ENCODE measurements at places on chromosomes 6 and 20. TPM values are rescaled to one million over a fixed set of nuclear protein-coding genes. Genes with fewer than 3 reads are reported as not detected.

The MAFB gene
- total RNA-seq: 0.28 TPM

The ELMO2 gene
- total RNA-seq: 97.6 TPM

The SYNDIG1 gene
- total RNA-seq: not detected

The RREB1 gene
- 27.9 TPM for total RNA-seq

GRCh38 chr6:153207617-153208016 is 76.5 kb upstream of the RGS17 start:
- H3K4me1 ChIP-seq: peaks cover 3% of the 10 kb centered on the region
- H3K36me3 ChIP-seq: no peaks in the 10 kb centered on the region
- DNase-seq: no peak
- no peak overlapping the region for H3K27ac ChIP-seq

DNA sequence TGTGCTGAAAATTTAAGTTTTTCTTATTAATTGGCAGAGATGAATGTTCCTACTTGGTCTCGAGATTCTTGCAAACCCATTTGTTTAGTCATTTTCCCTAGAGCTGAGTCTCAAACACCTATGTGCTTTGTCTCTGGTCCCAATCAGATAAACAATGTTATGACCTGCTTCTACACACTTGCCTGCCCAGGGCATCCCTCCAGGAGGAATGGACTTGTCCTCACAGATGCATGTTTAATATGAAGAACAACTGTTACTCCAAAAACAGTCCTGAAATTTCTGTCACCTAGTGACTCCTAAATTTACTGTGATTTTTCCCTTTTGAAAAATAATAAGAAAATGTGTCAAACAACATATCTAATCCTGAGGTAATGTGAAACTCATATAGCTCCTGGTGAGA is 43.7 kb downstream of the HDGFL1 start:
- no peaks in the 10 kb centered on the region for H3K27me3 ChIP-seq
- H3K27ac ChIP-seq: no peak overlapping the region
- H3K36me3 ChIP-seq: no peaks in the 10 kb centered on the region
- H3K4me1 ChIP-seq: no peaks in the 10 kb centered on the region

DNA sequence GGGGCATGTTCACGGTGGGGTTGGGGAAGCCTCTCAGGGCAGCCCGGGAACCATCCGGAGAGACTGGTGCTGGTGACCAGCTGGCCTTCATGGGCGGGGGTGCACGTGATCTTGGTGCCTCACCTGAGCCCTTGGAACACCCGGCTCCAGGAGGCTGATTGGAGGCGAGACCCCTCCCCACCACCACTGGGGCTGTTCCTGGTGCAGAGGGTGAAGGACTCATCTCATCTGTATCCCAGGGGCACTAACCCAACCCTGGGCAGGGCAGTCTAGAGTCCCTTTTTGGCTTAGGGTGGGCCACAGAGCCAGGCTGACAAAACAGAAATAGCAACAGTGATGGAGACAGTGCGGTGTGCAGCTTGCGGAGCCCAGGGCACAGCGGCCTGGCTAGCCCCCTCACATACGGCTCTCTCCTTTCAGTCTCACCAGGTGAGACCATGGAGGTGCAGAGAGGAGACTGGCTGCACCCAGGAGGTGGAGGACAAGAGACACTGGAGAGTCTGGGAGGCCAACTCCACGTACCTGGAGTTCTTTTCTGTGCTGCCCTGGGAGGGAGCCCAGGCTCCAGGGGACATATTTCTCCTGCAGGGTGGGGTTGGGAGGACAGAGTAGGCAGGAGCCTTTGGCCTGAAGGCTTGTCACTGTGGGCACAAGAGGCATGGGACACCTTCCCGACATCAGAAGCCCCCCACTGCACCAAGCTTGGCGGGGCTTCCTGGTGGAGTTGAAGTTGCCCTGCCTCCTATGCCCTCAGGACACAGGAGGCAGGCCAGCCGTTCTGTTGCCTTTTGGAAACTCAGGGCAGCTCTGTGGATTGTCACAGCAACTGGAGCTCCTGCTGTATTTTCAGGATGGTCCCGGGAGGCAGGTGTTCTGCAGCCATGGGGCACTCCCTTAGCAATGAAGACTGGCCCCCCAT is 106.0 kb downstream of the SYCP2 start:
- H3K4me1 ChIP-seq: no peaks in the 10 kb centered on the region
- H3K27ac ChIP-seq: no peak overlapping the region
- no peaks in the 10 kb centered on the region for H3K36me3 ChIP-seq
- peaks cover 2% of the 10 kb centered on the region for H3K27me3 ChIP-seq
- H3K4me3 ChIP-seq: no peak overlapping the region
- peak; percentile 9 for DNase-seq

DNA sequence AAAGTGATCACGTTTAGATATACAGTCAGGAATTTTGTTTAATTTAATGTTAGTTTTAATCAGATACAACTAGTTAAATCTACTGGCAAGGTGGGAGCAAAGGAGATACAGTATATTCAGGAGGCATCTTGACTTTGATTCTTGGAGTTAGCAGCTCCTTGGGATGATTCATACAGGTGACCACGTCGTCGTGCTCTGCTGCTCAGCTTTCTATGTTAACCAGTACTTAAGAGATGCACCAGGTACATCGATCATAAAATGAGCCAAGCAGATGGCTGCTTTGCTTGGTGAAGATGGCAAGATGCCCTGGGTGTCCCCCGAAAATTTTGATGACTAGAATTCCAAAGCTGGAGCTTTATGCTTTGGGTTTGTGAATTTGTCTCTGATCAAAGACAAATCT is 64.7 kb downstream of the TBC1D7 start:
- no peaks in the 10 kb centered on the region for H3K36me3 ChIP-seq
- DNase-seq: no peak
- peaks cover 2% of the 10 kb centered on the region for H3K27me3 ChIP-seq
- H3K4me1 ChIP-seq: peaks cover 8% of the 10 kb centered on the region
- no peak overlapping the region for H3K27ac ChIP-seq
- no peak overlapping the region for H3K4me3 ChIP-seq

DNA sequence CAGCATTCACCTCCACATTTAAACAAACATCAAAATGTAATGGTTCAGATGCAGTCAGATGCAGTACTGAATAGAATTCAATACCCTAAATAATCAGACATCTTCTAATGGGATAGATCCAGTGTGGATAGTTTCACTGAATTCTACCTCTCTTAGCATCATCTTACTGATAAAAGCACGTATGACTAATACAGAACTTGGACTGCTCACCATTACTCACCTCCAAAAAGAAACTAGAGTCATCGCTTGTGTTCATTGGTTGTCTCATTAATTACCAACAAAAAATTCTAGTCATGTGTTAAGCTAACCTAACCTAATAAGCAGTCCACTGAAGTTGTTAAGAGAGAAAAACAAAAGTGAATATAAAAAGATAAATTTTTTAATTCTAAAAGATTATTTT is 165.9 kb upstream of the IRAK1BP1 start:
- H3K27me3 ChIP-seq: no peaks in the 10 kb centered on the region
- no peaks in the 10 kb centered on the region for H3K4me1 ChIP-seq
- no peak overlapping the region for H3K27ac ChIP-seq
- no peaks in the 10 kb centered on the region for H3K36me3 ChIP-seq

GRCh38 chr6:124984668-124985338 is 22.6 kb downstream of the RNF217 start:
- no peaks in the 10 kb centered on the region for H3K36me3 ChIP-seq
- no peak for DNase-seq
- peaks cover 8% of the 10 kb centered on the region for H3K4me1 ChIP-seq
- no peak overlapping the region for H3K27ac ChIP-seq

DNA sequence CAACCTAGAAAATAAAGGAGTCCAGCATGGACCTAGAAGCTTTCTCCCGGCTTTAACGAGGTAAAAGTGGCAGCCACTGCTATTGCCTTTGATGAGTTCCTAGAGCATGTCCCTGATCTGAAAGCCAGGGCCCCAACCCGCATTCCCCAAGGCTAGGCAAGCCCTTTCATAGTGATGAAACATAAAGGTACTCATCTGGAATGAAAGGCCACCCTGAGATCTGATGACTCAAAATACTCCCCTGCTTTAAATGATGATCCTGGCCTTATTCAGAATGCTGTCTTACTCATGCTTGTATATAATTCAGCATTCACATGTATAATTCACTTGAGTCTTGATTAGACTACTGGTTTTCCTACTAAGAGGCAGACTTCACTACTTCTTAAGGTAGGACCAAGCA is 21.3 kb downstream of the TTPAL start:
- H3K4me1 ChIP-seq: peaks cover 36% of the 10 kb centered on the region
- H3K27ac ChIP-seq: no peak overlapping the region
- H3K4me3 ChIP-seq: no peak overlapping the region
- H3K27me3 ChIP-seq: no peaks in the 10 kb centered on the region
- H3K36me3 ChIP-seq: peaks cover 87% of the 10 kb centered on the region

- no peak overlapping the region for H3K4me3 ChIP-seq
- no peak for DNase-seq
- no peaks in the 10 kb centered on the region for H3K36me3 ChIP-seq
- H3K27me3 ChIP-seq: peaks cover 5% of the 10 kb centered on the region
- H3K27ac ChIP-seq: no peak overlapping the region
- H3K4me1 ChIP-seq: peaks cover 19% of the 10 kb centered on the region
Observed at GRCh38 chr6:36666826-36667591, 11.5 kb upstream of the CDKN1A start.

- H3K4me3 ChIP-seq: no peak overlapping the region
- H3K27me3 ChIP-seq: peaks cover 6% of the 10 kb centered on the region
- no peak for DNase-seq
Observed at GRCh38 chr20:59131551-59132285, 31.9 kb upstream of the ZNF831 start.

- no peaks in the 10 kb centered on the region for H3K27me3 ChIP-seq
- H3K4me3 ChIP-seq: no peak overlapping the region
- no peak overlapping the region for H3K27ac ChIP-seq
- no peaks in the 10 kb centered on the region for H3K4me1 ChIP-seq
- H3K36me3 ChIP-seq: no peaks in the 10 kb centered on the region
- DNase-seq: no peak
Observed at GRCh38 chr6:121187833-121188200, 146.5 kb downstream of the TBC1D32 start.

DNA sequence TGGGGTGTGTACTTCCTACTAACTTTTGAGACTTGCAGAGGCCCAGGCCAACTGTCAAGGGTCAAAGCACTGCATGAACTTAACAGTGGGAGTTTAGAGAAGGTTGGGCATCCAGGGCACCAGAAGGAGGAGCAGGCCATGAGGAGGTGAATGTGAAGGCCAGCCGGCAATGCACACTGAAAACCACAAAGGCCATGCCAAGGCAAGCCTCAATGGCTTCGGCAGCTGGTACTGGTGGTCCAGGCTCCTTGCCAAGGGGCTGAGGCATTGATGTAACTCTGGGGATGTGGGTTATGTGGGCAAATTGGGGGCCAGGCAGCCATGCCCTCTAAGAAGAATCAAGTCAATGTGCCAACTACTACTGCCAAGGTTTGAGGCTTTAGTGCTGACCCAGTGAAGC is 222.4 kb downstream of the UNC5CL start:
- no peak overlapping the region for H3K4me3 ChIP-seq
- no peak overlapping the region for H3K27ac ChIP-seq
- H3K27me3 ChIP-seq: peaks cover 7% of the 10 kb centered on the region
- H3K36me3 ChIP-seq: no peaks in the 10 kb centered on the region
- no peaks in the 10 kb centered on the region for H3K4me1 ChIP-seq

Data from activated CD4-positive, alpha-beta memory T cell treated with anti-CD3 and anti-CD28 coated beads, Interleukin-2, amount 10 ng/mL, durations not matched to agents 7 days and 5 days (primary cell).